ENCODE measurements at places on chromosomes 12 and 14.

DNA sequence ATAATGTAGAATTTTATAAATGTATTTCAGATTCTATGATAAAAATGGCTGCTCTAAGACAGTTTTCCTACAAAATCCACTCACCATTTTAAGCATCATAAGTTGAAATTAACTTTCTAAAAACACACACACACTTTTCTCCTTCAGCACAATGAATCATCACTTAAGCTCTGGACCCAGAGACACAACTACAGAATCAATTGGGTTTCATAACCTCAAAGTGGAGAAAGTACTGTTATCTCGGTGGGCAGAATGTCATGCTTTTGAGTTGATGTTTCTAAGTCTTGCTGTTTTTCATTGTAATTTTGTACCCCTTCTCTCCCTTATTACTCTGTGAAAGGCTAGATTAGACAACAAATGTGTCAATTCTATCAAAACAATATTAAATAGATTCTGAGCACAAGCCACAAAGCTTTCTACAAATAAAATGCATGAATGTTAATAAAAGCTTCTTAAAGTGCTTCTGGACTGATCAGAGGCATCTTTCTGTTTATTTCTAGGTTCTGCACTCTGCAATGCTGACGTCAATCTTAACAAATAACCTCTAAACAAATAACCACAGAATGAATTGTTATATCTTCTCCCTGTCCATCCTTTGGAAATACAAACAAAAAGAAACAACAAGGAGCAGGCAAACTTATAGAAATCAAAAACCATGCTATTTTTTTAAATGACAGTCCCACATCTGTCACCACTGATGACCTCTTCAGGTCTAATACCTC, 8.2 kb downstream of the IPO8 start:
- DNase-seq, result peak; percentile 89

DNA sequence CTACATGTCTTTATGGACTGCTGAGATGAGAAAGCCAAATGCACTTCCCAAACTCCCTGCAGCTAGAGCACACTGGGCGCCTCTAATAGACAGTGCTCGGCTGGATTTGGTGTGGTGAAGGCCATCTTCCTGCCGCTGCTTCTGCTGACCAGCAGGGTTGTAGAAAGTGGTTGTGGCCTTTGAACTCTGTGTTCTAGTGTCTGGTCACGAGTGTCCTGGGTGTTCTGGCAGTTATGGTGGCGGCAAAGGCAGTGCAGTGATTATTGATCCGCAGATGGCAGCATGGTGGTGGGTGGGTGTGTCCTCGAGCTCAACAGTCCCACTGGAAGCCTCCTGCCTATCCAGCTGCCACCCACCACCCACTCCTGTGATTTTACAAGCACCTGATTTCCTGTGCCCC, 43.4 kb downstream of the SMIM41 start:
- DNase-seq, result no peak

- no peak for DNase-seq
These were observed 9.4 kb downstream of the CARMIL3 start for GRCh38 chr14:24060984-24061913.

- DNase-seq, result peak; percentile 28
These were observed at the start of gene PMCH for GRCh38 chr12:102197789-102198188. PMCH (minus strand) TSS chr12:102197833; CDS start chr12:102197770, 63 bp downstream.

DNA sequence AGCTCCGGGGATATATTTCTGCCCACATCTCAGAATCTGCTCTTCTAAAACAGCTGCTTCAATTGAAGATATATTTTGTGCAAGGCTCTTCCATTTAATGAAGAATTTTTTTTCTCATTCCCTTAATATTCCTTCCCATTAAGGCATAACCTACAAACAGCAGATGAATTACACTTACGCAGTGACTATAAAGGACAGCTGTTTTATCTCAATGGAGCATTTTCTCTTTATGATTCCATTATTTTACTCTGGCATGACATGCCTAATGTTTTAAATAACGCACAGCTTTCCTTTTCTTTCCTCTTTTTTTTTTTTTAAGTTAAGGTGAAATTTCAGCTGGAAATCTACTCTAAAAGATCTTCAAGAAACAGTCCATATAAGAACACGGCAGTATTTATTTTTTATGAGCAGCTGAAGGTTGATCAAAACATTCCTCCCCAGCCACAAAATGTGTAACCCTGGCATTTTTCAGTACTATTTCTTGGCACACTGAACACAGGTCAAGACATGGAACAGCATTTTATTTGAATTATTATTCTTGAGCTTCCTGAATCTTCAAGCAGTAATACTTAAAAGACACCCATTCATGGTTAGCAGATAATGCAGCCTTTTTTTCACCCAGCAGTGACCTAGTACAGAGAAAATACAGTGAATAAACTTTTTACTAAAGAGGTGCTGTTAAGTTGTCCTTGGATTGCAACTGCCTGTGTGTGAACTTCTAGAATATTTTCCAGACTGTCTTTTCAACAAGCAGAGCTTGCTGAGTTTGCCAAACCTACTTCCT, 118.1 kb upstream of the FOXN3 start:
- no peak for DNase-seq

DNA sequence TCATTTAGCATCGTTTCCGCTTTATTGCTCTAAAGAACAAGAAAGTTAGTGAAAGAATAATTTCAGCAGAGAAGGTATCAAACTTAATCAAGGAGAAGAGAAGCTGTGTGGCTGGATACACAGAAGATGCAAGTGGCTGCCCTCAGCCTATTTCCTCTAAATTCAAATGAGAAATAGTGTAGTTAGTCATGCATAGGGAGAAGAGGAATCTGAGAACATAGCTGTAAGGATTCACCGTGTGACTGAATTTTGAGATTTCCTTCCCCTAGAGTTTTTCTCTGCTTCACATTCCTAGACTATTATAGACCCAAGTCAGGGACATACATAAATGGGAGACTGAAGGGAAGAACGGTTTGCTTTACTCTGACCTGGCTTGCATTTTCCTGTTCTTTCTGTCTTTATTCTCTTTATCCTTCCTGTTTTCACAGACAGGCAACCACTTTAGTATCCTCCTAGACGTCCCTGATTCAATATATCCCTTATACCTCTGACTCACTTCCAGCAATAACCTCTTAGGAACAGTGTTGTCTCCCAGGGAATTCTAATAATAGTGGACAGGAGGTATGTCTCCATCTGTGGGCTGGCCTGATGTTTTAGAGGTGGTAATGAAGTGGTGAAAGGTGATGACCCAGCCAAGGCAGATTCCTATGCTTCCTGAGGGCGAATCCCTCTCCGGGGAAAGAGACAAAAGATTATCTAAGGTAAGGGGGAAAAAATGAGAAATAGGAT, 7.0 kb downstream of the RNASE10 start:
- no peak for DNase-seq

DNA sequence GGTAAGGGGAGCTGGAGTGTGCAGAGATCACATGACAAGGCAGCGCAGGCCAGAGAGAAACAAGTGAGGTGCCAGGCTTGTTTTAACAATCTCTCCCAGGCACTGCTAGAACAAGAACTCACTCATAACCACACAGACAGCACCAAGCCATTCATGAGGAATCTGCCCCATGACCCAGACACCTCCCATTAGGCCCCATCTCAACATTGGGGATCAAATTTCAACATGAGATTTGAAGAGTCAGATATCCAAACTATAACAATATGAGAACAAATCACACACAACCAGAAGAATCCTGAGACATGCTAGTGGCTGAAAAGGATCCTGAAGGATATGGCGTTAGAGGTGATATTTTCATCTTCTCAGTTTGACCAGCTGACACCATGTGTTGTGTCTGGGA, 21.9 kb downstream of the OR6J1 start:
- no peak for DNase-seq
